Activated CD8-positive, alpha-beta T cell treated with anti-CD3 and anti-CD28 coated beads for 36 hours (primary cell): ENCODE measurements at places on chromosomes 7 and 10. TPM values are rescaled to one million over a fixed set of nuclear protein-coding genes. Genes with fewer than 3 reads are reported as not detected.

DNA sequence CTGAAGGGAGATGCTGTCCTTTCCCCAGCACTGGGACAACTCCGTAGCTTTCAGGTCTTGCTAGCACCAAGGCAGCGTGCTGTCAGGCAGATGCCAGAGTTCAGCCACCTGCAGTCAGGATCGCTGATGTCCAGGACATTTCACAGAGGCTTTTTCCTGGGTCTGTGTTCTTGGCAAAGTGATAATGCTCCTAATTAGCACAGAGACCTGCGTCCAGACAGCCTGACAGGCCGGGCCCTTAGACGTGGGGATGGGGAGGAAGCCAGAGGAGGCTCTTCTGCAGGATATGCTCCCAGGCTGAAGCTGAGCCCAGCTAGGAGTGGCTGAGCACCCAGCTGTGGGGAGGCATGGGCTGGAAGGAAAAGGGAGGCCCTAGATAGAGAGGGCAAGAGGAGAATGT is 82.5 kb upstream of the TBX20 start:
- no peak for DNase-seq

DNA sequence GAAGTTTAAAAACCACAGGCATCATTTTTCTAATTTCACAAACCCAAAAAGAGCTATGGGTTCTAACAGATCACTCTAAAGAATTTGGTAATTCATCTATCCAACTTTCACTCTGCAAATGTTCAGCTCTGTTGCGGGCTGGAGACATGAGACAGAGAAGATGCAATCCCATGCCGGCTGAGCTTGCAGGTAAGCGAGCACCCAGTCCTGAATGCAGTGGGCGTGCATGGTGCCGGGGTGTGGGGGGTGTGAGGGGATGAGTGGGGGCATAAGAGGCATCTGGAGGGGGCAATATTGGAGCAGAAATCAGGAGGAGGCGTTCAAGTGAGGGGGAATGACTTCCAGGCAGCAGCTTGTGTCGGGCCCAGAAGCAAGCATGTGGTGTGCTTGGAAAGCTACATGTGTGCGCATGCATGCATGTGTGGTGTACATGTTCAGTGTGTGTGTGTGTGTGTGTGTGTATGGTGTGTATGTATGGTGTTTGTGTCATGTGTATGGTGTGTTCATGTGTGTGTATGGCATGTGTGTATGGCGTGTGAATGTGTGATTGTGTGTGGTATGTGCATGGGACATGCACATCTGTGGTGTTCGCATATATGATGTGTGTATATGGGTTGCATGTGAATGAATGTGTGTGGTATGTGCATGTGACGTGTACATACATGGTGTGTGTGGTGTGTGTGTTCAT is 172.9 kb downstream of the PRKCQ start:
- DNase-seq: no peak

DNA sequence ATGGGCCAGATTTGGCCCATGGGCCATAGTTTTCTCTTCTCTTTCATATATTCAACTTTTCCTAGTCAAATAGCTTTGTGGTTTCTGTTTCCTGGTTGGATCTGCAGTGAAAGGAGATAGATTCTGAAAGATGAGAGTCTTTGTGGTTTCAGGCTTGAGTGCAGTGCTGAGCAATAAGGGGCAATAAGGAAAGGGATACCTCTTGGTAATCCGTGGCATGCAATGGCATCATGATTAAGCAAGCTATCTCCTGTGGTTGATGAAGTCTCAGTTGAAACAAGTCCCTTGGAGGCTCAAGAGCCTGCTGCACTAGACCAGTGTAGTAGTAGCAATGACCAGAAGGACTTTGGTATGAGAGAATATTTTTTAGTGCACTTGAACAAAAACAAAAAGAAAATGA is 187.7 kb upstream of the CNTNAP2 start:
- no peak for DNase-seq

DNA sequence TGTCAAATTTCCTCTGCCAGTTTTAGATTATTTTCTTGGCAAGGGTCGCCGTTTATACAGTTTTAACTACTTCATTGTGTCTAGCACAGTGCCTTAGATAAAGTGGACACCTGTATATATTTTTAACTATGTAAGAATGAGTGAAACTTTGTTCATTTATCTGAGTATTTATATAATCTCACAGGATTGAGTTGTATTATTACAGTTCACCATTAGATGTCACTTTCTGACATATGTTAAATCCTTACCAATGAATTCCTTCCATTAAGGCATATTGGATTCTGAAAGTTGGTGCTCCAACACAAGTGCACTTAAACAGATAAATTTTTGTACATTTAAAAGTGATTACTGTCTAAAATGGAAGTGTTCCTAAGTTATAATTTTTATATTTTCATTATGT is 43.0 kb downstream of the ZMYND11 start:
- DNase-seq: no peak

DNA sequence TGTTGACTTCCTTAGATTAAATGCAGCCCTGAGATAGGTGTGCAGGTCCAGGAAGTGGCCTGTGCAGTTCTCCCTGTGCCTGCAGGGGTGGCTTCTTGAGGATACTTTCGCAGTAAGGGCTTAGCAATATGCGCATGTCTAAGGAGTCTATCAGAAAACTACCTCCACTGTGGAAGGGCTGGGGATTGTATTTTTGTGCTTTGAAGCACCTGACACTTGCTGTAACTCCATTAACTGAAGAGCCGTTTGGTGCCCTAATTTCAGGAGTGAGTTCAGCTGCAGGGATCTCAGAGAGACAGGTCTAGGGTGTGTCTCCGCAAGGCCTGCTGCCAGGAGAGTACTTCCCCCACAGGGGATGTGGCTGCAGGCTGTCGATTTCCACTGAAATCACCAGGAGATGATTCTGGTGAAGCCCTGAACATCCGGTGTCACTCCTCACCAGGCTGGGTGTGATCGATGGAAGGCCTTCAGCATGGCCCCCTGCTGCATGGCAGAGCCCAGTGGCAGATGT is 35.5 kb downstream of the IKZF1 start:
- DNase-seq: peak; percentile 79

GRCh38 chr10:16652154-16652553 is 130.5 kb upstream of the C1QL3 start:
- DNase-seq: no peak

DNA sequence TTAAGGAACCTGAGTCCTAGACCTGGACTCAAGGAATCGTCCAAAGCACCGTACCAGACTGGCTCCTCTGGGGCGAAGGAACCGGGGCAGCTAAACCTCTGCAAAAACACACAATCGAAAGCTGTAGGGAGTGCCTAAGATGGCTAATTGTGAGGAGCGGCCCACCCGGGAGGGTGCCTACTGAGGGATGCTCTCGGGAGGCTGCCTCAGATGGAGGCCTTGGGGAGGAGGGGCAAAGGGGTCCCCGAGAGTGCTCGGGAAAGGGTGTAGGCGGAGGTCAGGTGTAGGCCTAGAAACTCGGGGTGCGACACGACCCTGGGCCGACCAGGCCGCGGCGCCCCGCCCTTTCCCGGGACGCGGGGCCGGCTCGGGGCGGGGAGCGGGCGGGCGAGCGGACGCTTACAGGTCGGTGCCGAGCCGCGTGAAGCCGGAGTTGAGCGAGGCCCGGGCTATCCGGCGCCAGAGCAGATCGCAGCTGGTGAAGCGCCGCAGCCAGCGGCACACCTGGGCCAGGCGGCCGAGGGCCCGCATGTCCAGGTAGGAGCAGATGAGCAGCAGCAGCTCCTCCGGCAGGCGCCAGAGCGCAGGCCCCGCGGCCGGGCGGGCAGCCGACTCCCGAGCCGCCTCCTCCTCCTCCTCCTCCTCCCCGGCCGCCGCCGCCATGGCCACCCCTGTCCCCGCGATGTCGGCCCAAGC is 844 bp downstream of the FBXW4 start:
- DNase-seq: peak; percentile 67

- DNase-seq: no peak
Observed at GRCh38 chr7:41942468-41943093, 239.7 kb upstream of the INHBA start.

DNA sequence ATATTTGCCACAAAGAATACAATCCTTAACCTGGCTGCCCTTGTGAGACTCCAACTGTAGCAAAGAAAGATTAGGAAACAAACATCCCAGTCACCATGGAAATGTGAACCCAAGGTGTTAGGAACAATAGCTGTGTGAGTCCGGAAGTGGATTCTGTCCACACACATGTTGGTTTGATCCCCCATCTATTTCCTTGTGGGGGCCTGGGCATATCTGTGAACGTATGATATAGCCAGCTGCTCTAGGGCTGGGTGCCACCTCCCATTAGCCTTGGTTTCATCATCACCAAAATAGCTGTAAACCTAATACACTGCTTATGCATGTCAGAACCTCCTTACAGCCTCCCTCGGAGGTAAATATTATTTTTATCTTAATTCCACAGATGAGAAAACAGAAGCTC is 26.4 kb downstream of the GRK5 start:
- no peak for DNase-seq

- no peak for DNase-seq
Observed at GRCh38 chr10:131792809-131793208, 108.0 kb upstream of the PPP2R2D start.

- DNase-seq: no peak
Observed at GRCh38 chr10:3225561-3225960, 53.0 kb upstream of the PITRM1 start.

GRCh38 chr10:14063531-14064285 is 267.0 kb downstream of the FRMD4A start:
- DNase-seq: no peak

DNA sequence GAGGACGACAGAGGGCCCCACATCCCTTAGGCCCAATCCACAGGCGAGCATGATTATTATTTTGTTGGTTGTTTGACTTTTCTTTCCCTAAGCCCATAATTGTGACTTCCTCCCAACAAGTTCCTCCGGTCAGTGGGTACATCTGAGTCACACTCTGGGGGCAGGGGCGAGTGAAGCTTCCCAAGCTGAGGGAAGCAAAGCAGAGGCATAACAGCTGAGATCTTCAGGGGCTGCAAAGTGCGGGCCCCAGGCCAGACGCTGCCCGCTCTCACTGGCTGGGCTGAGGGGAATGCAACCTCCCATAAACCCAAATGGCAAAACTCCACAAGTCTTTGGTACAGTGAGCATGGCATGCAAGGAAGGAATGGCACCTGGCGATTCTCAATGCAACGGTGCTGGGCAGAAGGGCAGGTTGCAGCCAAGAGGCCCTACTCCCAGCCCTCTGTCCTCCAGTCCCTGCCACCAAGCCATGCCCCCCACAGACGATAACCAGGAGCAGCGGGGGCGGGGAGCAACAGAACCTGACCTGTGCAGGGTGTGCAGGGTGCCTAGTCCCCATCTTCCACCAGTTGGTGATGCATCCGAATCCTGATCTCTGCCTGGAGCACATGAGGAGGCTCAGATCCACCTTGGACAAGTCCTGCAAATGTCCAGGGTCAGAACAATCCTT is 25.3 kb downstream of the TNS3 start:
- no peak for DNase-seq

DNA sequence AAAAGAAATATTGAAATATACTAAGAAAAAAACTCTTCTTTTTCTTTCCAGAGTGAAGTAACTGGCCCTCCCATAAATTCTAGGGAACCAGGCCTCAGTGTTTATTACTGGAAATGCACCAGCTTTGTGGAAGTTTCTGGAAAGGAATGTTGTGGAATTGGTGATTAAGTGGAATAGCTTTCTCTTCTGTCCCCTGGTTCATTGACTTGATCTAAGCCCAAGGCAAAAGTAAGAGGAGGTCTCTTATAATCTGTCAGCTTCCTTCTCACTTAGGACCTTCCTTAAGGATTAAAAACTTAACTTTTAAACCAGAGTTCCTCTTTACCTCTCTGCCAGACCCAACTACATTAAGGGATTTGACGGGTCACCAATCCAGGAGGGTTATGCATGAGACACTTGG is 266.2 kb downstream of the SLC25A13 start:
- DNase-seq: no peak

DNA sequence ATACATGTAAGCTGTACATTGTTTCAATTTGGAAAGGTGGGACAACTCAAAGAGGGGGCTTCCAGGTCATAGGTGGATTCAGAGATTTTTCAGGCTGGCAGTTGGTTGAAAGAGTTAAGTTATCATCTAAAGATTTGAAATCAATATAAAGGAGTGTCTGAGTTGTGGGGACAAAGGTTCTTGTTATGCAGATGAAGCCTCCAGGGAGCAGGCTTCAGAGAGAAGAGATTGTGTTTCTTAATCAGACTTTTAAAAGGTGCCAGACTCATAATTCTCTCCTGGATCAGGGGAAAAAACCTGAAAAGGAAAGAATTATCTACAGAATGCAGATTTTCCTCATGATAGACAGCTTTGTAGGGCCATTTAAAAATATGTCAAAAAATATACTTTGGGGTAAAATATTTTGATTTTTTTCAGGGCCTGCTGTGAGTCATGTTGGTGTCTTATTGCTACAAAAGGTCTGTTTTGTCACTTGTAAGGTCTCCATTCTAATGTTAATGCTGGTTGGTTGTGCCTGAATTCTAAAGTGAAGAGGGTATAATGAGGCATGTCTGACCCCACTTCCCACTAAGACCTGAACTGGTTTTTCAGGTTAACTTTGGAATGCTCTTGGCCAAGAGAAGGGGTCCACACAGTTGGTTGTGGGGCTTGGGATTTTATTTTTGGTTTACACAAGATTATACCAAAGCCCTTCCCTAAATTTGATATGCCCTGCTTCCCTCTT is 52.7 kb upstream of the PRSS1 start:
- no peak for DNase-seq

Gene INA
- total RNA-seq: 0.25 TPM

Gene TBXAS1
- total RNA-seq: 2.1 TPM

Gene TEX36
- not detected for total RNA-seq

Gene CTAGE15
- 0.83 TPM for total RNA-seq

Gene LIPF
- not detected for total RNA-seq

Gene NUTM2D
- total RNA-seq: 0.74 TPM
